ENCODE measurements at places on chromosomes 16 and 17.

- no peak for DNase-seq
Observed at GRCh38 chr16:6993544-6993943, 339.1 kb upstream of the RBFOX1 start.

GRCh38 chr16:86376837-86377236 is 133.5 kb upstream of the FOXF1 start:
- DNase-seq: no peak

DNA sequence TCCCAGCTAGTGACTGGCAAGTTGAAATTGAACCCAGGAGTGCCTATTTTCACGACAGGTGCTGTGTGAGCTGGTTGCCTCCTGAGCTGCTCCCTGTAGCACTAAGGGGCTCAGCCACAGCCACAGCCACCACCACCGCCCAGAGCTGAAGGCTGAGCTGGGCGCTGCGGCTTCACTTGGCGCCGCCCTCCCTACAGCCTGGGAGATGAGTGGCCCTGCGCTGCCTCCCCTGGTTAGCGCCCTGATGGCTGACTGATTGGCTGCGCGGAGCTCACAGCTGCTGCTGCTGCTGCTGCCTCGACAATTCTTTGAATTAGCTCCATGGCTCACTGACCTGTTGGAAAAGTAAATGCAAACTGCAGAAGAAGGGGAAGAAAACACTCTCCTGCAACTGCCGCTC is 91.8 kb upstream of the TMEM132E start:
- DNase-seq: no peak

DNA sequence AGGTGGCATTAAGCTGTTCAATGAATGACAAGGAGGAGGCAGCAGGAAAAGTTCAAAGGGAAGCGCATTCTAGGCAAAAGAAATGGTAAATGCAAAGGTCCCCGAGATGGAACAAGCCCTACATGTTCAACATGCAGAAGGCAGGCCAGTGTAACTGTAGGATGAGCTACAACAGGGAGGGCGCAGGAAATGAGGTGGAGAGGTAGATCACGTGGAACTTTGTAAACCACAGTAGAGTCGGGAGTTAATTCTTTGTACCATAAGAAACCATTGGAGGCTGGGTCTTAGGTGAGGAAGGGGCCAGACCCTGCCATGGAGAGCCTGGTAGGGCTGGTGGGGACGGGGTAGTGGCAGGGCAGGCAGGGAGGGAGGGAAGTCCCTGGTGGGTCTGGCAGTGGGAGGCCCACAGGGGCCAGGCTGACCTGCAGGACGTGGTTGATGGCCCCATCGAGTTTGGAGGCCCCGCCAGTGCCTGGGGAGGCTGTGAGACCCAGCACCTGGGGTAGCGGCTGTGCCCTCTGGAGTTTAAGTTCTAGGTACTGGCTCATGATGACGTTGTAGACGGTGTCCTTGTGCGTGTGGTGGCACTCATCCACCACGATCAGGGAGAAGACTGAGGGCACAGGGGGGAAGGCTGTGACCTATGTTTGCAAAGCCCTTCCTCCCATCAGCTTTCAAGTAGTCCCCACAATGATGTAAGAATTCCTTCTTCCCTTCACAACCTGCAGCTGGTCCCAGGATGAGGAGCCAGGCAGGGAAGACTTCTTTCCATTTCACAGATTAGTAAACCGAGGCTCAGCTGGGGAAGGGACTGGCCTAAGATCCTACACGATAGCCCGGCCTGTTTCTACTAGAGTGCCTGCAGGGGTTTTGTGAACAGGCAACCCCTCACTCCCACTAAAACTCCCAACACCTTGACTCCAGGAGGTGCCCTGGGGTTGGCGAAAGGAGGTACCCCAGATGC is 1.9 kb downstream of the DHX58 start:
- DNase-seq: no peak

- DNase-seq: no peak
Observed at GRCh38 chr17:64162554-64162953, 32.6 kb upstream of the ERN1 start.

DNA sequence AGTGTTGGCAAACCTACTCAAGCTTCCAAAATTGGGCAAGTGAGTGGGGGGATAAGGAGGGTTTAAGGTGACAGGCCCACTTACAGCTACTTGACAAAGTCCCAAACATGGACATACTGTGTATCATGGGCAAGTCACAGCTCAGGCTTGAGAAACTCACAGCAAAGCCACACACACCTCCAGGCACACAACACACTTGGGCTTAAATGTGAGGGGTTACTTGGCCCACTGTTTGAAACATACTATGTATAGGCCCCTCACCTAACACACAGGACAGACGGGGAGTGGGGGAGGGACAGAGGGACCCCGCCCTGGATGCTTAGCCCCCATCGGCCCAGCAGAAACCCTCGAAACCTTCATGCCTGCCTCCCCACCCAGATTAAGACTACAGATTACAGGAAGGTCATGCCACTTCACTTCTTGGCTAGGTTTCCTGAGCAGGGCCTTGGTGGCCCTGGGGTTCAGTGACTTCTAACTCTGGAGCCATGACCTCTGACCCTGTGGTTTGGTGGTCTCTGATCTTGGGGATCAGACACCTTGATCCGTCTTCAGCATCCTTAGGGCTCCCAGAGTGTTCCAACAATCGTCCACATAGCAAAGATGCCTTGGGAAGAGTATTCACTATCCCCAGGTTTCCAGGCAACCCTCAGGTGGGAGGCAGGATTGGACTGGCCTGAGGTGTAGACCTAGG is 2.3 kb upstream of the SAMD14 start:
- no peak for DNase-seq

DNA sequence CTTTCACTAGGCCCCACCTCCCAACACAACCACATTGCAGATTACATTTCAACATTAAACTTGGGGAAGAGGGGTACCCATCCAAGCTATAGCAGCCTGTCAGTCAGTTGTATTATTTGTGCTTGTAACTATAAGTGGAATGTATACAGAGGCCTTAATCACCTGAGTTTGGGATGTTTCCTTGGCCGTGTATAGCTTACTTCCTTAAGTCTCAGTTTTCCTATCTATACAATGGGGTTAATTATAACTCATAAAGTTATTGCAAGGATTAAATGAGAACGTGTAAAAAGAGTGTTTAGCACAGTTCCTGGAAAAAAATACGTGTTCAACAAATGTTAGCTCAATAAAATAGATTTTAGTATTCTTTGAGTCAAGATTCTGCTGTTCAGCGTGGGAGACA is 165.5 kb upstream of the FAM20A start:
- no peak for DNase-seq

- no peak for DNase-seq
Observed at GRCh38 chr17:44672479-44673093, 16.3 kb downstream of the MEIOC start.
